ENCODE measurements at places on chromosomes 6 and 20. TPM values are rescaled to one million over a fixed set of nuclear protein-coding genes. Genes with fewer than 3 reads are reported as not detected.
A peak's percentile ranks its signal among the peaks of the same experiment; 100 is the strongest.

GRCh38 chr20:47773371-47773786 lies 11.9 kb downstream of the SULF2 start:
- DNase-seq: no peak
- no peaks in the 10 kb centered on the region for H3K4me1 ChIP-seq
- no peaks in the 10 kb centered on the region for H3K36me3 ChIP-seq
- no peak overlapping the region for H3K4me3 ChIP-seq
- peaks cover 8% of the 10 kb centered on the region for H3K27me3 ChIP-seq

DNA sequence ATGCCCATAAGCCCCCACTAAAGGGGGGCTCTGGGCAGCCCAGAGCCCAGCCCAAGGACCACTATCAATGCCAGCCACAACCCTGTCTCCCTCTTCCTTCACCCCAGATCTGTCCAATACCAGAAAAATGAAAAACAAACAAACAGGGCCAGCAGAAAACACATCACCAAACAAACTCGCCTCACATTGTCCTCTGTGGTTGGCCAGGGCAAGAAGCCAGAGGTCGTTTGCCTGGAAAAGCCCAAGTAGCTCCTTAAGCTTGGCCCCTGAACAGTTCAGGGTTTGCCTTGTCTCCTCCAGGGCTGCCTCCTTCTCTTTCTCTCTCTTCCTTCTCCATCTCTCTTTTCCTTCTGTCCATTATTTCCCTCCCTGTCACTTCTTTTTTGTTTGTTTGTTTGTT lies 10.1 kb upstream of the SCUBE3 start:
- H3K36me3 ChIP-seq: no peaks in the 10 kb centered on the region
- peaks cover 61% of the 10 kb centered on the region for H3K27me3 ChIP-seq
- no peak overlapping the region for H3K27ac ChIP-seq
- H3K4me1 ChIP-seq: peaks cover 1% of the 10 kb centered on the region

- H3K4me1 ChIP-seq: no peaks in the 10 kb centered on the region
- no peak overlapping the region for H3K27ac ChIP-seq
- H3K27me3 ChIP-seq: peaks cover 14% of the 10 kb centered on the region
- H3K4me3 ChIP-seq: no peak overlapping the region
Measured at GRCh38 chr6:133701633-133702331, 187.1 kb upstream of the TCF21 start.

GRCh38 chr6:166786704-166787293 lies 159.7 kb upstream of the RPS6KA2 start:
- no peaks in the 10 kb centered on the region for H3K4me1 ChIP-seq
- peaks cover 11% of the 10 kb centered on the region for H3K27me3 ChIP-seq
- no peaks in the 10 kb centered on the region for H3K36me3 ChIP-seq
- H3K27ac ChIP-seq: no peak overlapping the region

DNA sequence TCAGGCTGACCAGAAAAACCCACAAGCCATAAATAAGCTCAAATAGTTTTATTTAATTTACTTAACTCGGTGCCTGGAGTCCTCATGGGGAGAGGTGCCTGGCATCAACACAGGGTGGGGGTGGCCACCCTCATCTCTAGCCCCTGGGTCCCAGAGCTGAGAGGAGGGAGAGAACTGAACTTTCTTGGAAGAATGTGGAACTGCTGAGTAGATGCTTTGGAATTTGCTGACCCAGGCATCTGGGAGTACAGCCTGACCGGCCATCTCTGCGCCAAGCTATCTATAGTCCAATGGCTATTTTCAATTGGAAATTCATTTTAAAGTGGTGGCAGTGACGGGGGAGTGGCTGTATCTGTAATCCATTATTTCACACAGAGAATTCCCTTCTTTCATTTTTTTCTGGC lies 104.8 kb downstream of the CDH26 start:
- H3K27ac ChIP-seq: no peak overlapping the region
- peaks cover 16% of the 10 kb centered on the region for H3K4me1 ChIP-seq
- no peak for DNase-seq
- H3K4me3 ChIP-seq: no peak overlapping the region

- H3K4me1 ChIP-seq: no peaks in the 10 kb centered on the region
- DNase-seq: no peak
- H3K4me3 ChIP-seq: no peak overlapping the region
- no peak overlapping the region for H3K27ac ChIP-seq
- H3K36me3 ChIP-seq: no peaks in the 10 kb centered on the region
Measured at GRCh38 chr6:46690141-46690755, 2.6 kb downstream of the TDRD6 start.

DNA sequence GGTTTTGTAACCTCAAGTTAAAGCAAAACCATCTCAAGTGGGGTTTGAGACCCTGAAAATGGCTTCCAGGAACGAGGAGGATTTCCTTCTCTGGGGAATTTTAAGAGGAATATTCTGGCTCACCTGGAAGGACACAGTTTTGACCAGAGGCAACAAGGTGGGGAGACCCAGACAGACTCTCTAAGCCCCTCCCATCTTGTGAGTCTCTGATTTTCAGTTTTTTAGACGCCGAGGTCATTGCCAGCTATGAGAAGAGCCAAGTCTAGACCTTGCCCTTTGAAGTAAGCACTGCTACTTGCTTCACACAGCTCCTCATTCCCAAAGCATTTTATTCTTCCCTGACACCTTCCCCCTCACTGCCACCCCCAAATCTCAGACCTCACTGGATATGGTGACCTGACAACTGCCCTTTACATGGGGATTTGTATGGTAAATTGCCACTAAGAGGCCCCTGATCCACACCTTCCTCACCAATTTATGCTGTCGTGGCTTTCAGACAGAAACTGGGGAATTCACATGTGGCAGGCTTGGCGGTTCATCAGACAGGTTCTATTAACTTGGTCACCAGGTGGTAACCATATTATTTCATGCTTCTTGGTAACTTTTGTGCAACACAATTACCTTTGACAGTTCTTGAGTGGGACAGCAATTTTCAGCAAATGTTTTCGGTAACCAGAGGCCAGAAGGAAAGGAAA lies 116.2 kb downstream of the ISM1 start:
- DNase-seq: no peak
- H3K27me3 ChIP-seq: peaks cover under 1% of the 10 kb centered on the region
- H3K36me3 ChIP-seq: peaks cover 1% of the 10 kb centered on the region

GRCh38 chr6:39686976-39687375 lies 38.2 kb downstream of the KIF6 start:
- no peaks in the 10 kb centered on the region for H3K4me1 ChIP-seq
- no peak overlapping the region for H3K27ac ChIP-seq
- H3K36me3 ChIP-seq: no peaks in the 10 kb centered on the region
- H3K27me3 ChIP-seq: peaks cover 7% of the 10 kb centered on the region

GRCh38 chr6:134727081-134727480 lies 222.8 kb downstream of the ALDH8A1 start:
- no peaks in the 10 kb centered on the region for H3K4me1 ChIP-seq
- DNase-seq: no peak
- H3K27me3 ChIP-seq: peaks cover 17% of the 10 kb centered on the region
- no peak overlapping the region for H3K4me3 ChIP-seq
- H3K36me3 ChIP-seq: no peaks in the 10 kb centered on the region

- DNase-seq: no peak
- H3K27me3 ChIP-seq: peaks cover 46% of the 10 kb centered on the region
- H3K4me3 ChIP-seq: peak overlapping the region; percentile 55
- peaks cover 2% of the 10 kb centered on the region for H3K36me3 ChIP-seq
Measured at GRCh38 chr6:27604986-27605385, 132.1 kb upstream of the ZNF184 start.

- no peak overlapping the region for H3K4me3 ChIP-seq
- H3K27me3 ChIP-seq: peaks cover 14% of the 10 kb centered on the region
- no peaks in the 10 kb centered on the region for H3K4me1 ChIP-seq
- H3K27ac ChIP-seq: no peak overlapping the region
- no peaks in the 10 kb centered on the region for H3K36me3 ChIP-seq
Measured at GRCh38 chr6:28001751-28002150, 44.7 kb downstream of the OR2B6 start.

- no peak overlapping the region for H3K27ac ChIP-seq
- peaks cover 24% of the 10 kb centered on the region for H3K27me3 ChIP-seq
- DNase-seq: no peak
- H3K4me3 ChIP-seq: no peak overlapping the region
- peaks cover 3% of the 10 kb centered on the region for H3K4me1 ChIP-seq
- H3K36me3 ChIP-seq: no peaks in the 10 kb centered on the region
Measured at GRCh38 chr20:20956513-20956931, 149.6 kb downstream of the LINC00237 start.

GRCh38 chr6:131568726-131569125 lies 4.3 kb upstream of the ARG1 start:
- no peaks in the 10 kb centered on the region for H3K4me1 ChIP-seq
- H3K36me3 ChIP-seq: peaks cover 8% of the 10 kb centered on the region
- H3K4me3 ChIP-seq: no peak overlapping the region
- H3K27ac ChIP-seq: no peak overlapping the region
- H3K27me3 ChIP-seq: peaks cover 3% of the 10 kb centered on the region
- DNase-seq: no peak

GRCh38 chr6:1777921-1778685 lies 168.4 kb downstream of the FOXC1 start:
- DNase-seq: no peak
- peaks cover 10% of the 10 kb centered on the region for H3K36me3 ChIP-seq
- no peaks in the 10 kb centered on the region for H3K27me3 ChIP-seq
- H3K4me3 ChIP-seq: no peak overlapping the region
- H3K4me1 ChIP-seq: peaks cover 21% of the 10 kb centered on the region

DNA sequence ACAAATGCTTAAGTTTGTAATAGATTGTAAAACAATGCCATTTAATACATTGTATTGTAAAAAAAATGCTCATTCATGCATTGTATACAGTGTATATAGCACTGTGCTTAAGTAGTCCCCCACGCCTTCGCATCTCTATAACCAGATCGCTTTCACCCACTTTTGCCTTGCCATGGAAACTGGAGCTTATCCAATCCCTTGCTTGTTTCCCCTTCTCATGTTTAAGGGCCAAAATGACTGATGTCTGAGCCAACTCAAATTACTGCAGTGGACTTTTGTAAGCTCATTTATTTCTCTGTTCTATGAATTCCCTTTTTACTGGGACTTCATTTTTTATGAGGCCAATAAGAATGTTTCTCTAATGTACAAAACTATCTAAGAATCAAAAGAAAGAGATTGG lies 730.9 kb upstream of the GJE1 start:
- peaks cover 2% of the 10 kb centered on the region for H3K36me3 ChIP-seq
- H3K4me3 ChIP-seq: no peak overlapping the region
- no peak for DNase-seq
- H3K27me3 ChIP-seq: no peaks in the 10 kb centered on the region
- H3K4me1 ChIP-seq: peaks cover 8% of the 10 kb centered on the region

- H3K27me3 ChIP-seq: no peaks in the 10 kb centered on the region
- H3K36me3 ChIP-seq: no peaks in the 10 kb centered on the region
- no peak overlapping the region for H3K4me3 ChIP-seq
- no peak for DNase-seq
Measured at GRCh38 chr20:32779500-32780211, 17.5 kb downstream of the DNMT3B start.

- no peak overlapping the region for H3K4me3 ChIP-seq
- no peaks in the 10 kb centered on the region for H3K4me1 ChIP-seq
- H3K27ac ChIP-seq: no peak overlapping the region
Measured at GRCh38 chr6:165439928-165440554, 130.6 kb upstream of the C6orf118 start.

DNA sequence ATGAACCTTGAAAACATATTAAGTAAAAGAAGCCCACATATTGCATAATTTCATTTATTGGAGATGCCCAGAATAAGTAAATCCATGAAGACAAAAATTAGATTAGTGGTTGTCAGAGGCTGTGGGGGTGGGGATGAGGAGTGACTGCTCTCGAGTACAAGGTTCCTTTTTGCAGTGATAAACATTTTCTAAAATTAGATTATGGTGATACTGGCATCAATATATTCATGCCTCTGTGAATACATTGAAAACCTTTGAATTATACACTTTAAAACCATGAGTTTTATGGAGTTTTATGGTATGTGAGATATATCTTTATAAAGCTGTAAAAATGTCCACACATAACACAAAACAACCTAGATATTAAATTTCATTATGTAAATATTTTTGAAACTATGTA lies 75.7 kb upstream of the SLC2A12 start:
- H3K4me3 ChIP-seq: no peak overlapping the region
- H3K27ac ChIP-seq: no peak overlapping the region
- no peak for DNase-seq
- H3K4me1 ChIP-seq: no peaks in the 10 kb centered on the region
- peaks cover 7% of the 10 kb centered on the region for H3K27me3 ChIP-seq
- no peaks in the 10 kb centered on the region for H3K36me3 ChIP-seq

DNA sequence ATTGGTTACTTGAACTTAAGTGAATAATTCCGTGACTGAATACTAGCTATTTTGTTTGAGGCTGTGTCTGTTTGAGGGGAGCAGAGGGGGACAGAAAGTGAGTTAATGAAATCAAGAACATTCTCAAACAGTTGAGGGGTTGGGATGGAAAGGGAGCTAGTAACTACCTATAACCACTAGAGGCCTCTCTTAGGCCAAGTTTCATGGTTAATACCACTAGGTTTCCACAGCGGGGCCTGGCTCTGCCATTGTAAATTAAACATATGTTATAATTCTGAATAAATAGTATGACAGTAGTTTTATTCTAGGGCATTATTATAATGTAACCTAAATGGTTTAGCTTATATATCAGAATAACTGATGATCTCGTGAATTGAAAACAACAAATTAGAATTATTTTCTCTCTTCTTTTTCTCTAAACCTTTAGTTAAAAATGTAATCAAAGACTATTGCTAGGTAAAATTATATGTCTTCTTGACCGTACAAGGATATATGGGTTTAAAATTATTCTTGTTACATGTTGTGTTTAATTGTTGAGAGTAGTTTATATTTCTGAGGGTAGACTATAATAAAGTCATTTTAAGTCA lies 108.1 kb downstream of the BCKDHB start:
- no peak for DNase-seq
- H3K4me1 ChIP-seq: no peaks in the 10 kb centered on the region
- no peaks in the 10 kb centered on the region for H3K27me3 ChIP-seq
- H3K4me3 ChIP-seq: no peak overlapping the region
- H3K27ac ChIP-seq: no peak overlapping the region

- DNase-seq: no peak
- H3K4me1 ChIP-seq: peaks cover 4% of the 10 kb centered on the region
- H3K36me3 ChIP-seq: peaks cover 2% of the 10 kb centered on the region
- no peak overlapping the region for H3K4me3 ChIP-seq
Measured at GRCh38 chr20:57649617-57650015, 29.4 kb upstream of the ZBP1 start.

Gene SYTL3
- total RNA-seq: 65.3 TPM

Gene PDE10A
- not detected for total RNA-seq

Gene PRPH2
- total RNA-seq: 0.09 TPM

Gene PPDPF
- 248 TPM for total RNA-seq

Gene HLA-DRA
- total RNA-seq: 26.1 TPM
